ENCODE measurements at places on chromosomes 2 and 18. TPM values are rescaled to one million over a fixed set of nuclear protein-coding genes. Genes with fewer than 3 reads are reported as not detected.

GRCh38 chr2:72800492-72800891, 25.3 kb downstream of the EXOC6B start:
- H3K27me3 ChIP-seq = no peaks in the 10 kb centered on the region
- DNase-seq = no peak
- no peak overlapping the region for H3K4me3 ChIP-seq
- H3K36me3 ChIP-seq = no peaks in the 10 kb centered on the region

DNA sequence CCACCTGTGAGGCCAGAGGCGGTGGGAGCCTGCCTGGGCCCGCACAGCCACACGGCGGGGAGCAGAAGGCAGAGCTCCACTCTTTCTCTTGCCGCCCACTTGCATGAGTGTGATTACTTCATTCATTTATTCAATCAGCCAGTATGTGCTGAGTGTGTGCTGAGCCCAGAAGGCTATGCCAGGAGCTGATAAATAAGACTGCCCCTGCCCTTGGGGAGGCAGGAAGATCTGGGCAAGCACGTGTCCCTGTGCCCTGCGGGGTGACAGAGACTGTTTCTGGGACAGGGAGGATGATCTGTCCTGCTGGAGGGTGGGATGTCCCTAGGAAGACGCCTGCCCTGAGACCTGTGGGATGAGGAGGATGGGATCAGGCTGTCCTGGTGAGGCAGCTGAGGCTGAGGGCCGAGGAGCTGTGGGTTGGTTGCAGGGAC, 250.8 kb downstream of the DYSF start:
- H3K27me3 ChIP-seq = no peaks in the 10 kb centered on the region
- no peak for DNase-seq
- H3K4me1 ChIP-seq = peaks cover 6% of the 10 kb centered on the region
- H3K36me3 ChIP-seq = no peaks in the 10 kb centered on the region
- H3K4me3 ChIP-seq = no peak overlapping the region

DNA sequence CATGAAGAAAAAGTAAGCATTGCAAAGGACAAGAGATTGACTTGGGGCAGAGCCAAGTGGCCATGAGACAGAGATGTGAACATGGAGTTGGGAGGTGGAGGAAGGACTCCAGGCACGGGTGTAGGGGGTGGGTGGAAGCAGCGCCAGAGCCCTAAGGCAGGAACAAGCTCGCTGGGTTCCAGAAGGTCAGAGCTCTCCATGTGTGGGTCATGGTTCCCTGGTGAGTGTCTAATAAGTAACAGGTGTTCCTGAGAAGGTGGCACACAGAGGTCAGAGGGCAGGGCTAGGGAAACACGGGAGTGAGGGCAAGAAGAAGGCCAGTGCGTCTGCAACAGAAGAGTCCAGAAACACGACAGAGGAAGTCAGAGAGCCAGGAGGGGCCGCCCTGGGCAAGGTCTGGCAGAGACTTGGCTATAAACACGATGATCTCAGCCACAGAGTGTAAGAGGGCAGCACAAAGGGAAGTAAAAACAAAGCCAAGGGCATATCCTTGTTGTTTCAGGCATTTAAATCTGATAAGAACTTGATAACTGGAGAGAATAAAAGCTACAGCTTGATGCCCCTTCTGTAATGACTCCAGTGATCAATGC, 260.8 kb downstream of the TGIF1 start:
- H3K36me3 ChIP-seq = no peaks in the 10 kb centered on the region
- no peak overlapping the region for H3K4me3 ChIP-seq
- no peak for DNase-seq
- no peak overlapping the region for H3K27ac ChIP-seq
- H3K4me1 ChIP-seq = peaks cover 6% of the 10 kb centered on the region

DNA sequence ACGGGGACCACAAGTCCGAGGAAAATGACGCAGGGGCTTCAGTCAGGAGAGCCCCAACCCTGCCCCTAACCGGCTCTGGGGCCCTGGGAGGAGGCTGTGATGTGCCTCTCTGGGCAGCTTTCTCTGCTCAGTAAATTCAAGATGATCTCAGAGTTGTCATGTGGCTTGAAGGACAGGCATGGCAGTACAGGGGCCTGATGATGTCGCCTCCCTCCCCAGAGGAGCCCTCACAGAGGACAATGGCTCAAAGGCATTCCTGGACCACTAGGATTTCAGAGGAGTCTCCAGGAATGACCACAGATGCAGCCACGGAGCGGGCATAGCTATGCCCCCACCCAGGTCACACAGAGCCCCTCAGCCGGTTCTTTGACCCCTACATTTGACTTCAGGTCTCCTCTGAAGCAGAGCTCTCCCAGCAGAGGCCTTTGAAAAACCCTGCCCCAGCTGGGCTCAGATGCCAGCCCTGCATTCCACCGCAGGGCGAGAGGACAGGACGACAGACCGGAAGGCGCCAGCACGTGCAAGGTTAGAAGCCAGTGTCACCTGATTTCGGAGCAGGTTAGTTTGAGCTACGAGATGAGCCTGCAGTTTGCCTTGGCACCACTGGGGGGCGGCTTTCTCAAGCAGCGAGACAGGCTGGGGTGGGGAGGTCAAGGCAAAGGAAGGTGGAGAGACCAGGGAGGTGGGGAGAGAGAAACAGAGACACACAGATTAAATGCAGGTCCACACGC, 39.2 kb downstream of the BIN1 start:
- H3K4me3 ChIP-seq = no peak overlapping the region
- H3K27me3 ChIP-seq = no peaks in the 10 kb centered on the region
- H3K27ac ChIP-seq = peak overlapping the region; percentile 37
- peaks cover 2% of the 10 kb centered on the region for H3K36me3 ChIP-seq
- H3K4me1 ChIP-seq = no peaks in the 10 kb centered on the region
- peak; percentile 76 for DNase-seq

GRCh38 chr2:52141076-52141475, 1109.1 kb upstream of the NRXN1 start:
- H3K27me3 ChIP-seq = no peaks in the 10 kb centered on the region
- H3K4me3 ChIP-seq = no peak overlapping the region
- H3K4me1 ChIP-seq = no peaks in the 10 kb centered on the region
- DNase-seq = no peak
- H3K27ac ChIP-seq = no peak overlapping the region

GRCh38 chr2:71452565-71452964, 796 bp upstream of the DYSF start:
- no peaks in the 10 kb centered on the region for H3K36me3 ChIP-seq
- no peak overlapping the region for H3K4me3 ChIP-seq
- peaks cover 10% of the 10 kb centered on the region for H3K4me1 ChIP-seq
- no peak overlapping the region for H3K27ac ChIP-seq

DNA sequence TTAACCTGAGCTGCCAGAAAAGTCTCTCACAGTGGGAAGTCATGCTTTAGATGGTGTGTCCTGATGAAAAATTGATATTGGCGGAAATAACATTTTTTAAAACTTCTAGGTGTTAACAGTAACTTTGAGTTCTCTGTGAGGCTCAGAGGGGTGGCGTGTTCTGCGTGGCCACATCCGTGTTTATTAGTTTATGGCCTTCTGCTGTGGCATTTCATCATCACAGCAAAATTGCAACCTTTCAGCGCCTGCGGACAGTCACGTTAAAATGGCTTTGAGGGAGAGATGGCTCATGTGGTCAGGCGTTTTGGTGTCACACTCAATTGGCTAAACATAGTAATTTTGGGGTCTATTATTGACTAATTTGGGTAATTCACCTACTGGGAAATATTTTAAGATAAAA, 42.4 kb downstream of the KLHL29 start:
- H3K36me3 ChIP-seq = no peaks in the 10 kb centered on the region
- H3K27ac ChIP-seq = no peak overlapping the region
- H3K4me3 ChIP-seq = no peak overlapping the region
- peaks cover 3% of the 10 kb centered on the region for H3K27me3 ChIP-seq

DNA sequence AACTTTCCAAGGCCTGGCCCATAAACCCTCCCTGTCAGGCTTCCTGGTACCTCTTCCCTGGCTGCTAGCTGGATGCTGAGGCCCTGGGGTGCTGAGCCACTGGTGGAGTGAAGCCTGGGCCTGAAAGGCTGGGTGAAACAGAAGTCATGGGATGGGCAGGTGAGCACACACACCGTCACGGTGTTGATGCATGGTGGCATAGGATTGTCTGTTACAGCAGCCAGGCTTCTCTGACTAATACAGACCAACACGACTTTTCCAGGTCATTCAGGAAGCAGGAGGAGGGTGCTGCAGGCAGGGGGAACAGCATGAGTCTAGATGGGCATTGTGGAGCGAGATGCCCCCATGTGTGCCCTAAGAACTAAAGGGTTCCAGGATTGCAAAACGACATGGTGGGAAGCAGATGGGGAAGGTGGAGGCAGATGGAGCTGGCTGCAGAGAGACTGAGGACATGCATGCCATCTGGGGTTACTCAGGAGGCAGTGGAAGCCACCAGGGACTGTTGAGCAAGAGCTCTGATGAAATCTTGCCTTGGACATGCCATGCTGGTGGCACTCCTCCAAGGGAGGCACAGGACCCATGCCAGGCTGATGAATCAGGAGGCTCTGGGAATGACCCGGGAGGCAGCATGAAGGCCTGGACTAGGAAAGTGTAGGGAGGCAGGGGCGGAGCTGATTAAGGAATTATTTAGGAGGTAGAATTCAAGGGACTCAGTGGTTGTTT, 480.9 kb downstream of the TSN start:
- no peaks in the 10 kb centered on the region for H3K4me1 ChIP-seq
- no peaks in the 10 kb centered on the region for H3K36me3 ChIP-seq
- no peak overlapping the region for H3K27ac ChIP-seq
- H3K4me3 ChIP-seq = no peak overlapping the region

DNA sequence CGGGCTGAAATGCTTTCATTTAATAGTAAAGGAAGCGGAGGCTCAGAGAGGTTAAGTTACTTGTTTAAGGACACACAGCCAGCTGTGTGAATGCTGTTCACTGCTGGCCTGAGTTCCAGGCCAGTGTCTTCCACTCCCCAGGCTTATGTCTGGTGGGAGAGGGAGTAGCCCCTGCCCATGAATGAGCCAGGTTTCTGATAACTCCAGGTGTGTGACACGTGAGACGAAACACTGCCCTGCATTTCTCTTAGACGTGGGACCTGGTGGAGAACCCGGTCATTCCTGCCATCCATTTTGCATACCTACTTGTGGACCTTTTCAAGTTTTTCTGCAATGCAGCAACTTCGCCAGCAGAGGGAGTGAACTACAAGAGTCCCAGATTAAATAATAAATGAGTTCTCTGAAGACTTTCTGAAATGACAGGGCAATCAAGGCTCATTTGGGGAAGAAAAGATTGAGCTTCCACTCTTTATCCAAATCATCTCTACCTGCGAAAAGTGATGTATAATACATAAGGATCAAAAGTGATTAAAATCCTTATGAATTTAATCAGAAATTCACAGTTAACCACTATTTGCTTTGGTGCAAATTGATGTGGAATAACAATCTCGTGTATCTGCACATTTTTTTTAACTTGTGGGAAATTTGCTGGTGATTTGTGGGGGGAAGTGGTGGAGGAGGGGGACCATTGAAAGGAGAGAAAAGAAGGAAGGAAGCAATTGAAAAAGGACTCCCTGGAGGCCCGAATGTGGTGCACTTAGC, 79.4 kb upstream of the ASB18 start:
- no peaks in the 10 kb centered on the region for H3K27me3 ChIP-seq
- no peaks in the 10 kb centered on the region for H3K4me1 ChIP-seq
- DNase-seq = peak; percentile 67
- no peak overlapping the region for H3K27ac ChIP-seq
- H3K36me3 ChIP-seq = no peaks in the 10 kb centered on the region
- no peak overlapping the region for H3K4me3 ChIP-seq

GRCh38 chr2:55062754-55063153, 12.5 kb upstream of the RTN4 start:
- H3K27ac ChIP-seq = no peak overlapping the region
- no peaks in the 10 kb centered on the region for H3K27me3 ChIP-seq
- H3K4me3 ChIP-seq = no peak overlapping the region
- no peaks in the 10 kb centered on the region for H3K4me1 ChIP-seq

GRCh38 chr2:169173876-169174275, 104.5 kb downstream of the DHRS9 start:
- H3K27ac ChIP-seq = no peak overlapping the region
- no peak overlapping the region for H3K4me3 ChIP-seq
- no peaks in the 10 kb centered on the region for H3K27me3 ChIP-seq
- no peaks in the 10 kb centered on the region for H3K4me1 ChIP-seq

GRCh38 chr2:16331772-16332171, 333.9 kb downstream of the CYRIA start:
- H3K27me3 ChIP-seq = no peaks in the 10 kb centered on the region
- H3K36me3 ChIP-seq = no peaks in the 10 kb centered on the region
- no peak overlapping the region for H3K4me3 ChIP-seq
- H3K27ac ChIP-seq = no peak overlapping the region
- no peak for DNase-seq

Gene NYAP2
- 0.20 TPM for polyA plus RNA-seq

Gene RAB6D
- polyA plus RNA-seq = 0.01 TPM

Gene IKZF2
- polyA plus RNA-seq = 1.3 TPM

Gene SLC38A11
- 0.10 TPM for polyA plus RNA-seq

Gene RIT2
- polyA plus RNA-seq = not detected

Gene SIX2
- polyA plus RNA-seq = 0.83 TPM

Measured in lung (tissue), 17 donors.